ENCODE measurements at places on chromosomes 4 and X.
A peak's percentile ranks its signal among the peaks of the same experiment; 100 is the strongest.

DNA sequence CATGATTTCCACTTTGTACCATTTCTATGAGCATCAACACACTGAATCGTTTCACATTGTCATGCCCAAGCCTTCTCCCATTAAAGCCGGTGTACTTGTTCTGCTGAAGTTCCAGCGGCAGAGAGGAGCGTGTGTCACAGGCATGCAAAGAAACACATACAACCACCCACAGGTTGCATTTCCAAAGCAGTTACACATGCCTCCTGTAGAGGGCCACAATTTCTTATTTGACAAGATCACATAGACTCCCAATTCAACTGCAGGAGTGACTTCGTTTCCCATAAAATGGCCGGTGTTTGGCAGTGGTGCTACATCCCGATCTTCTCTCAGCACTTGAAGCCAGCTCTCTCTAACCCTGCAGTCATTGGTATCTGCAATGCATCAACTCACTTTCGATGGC lies 992.6 kb downstream of the NLGN4X start:
- no peak for DNase-seq

DNA sequence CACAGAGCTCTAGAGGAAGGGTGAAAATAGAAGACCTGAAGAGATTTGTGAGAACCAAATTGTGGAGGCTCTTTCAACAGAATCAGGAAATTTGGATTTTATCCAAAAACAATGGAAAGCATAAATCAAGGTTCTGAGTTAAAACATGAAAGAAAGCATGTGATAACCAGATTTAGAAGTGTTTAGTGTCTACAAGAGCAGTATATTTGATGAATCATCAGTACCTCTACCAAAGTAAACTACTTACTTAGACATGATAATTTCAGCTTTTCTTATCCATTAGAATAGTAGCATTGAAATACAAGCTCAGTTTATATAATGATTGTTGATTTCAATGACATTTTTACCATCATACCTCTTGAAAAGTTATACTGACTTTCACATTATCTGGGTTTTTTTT lies 25.9 kb upstream of the INTU start:
- DNase-seq = no peak

- DNase-seq = peak; percentile 75
Observed at GRCh38 chr4:159103384-159103990, 608 bp downstream of the RAPGEF2 start.

- no peak for DNase-seq
Observed at GRCh38 chrX:39456894-39457604, 640.7 kb downstream of the BCOR start.

DNA sequence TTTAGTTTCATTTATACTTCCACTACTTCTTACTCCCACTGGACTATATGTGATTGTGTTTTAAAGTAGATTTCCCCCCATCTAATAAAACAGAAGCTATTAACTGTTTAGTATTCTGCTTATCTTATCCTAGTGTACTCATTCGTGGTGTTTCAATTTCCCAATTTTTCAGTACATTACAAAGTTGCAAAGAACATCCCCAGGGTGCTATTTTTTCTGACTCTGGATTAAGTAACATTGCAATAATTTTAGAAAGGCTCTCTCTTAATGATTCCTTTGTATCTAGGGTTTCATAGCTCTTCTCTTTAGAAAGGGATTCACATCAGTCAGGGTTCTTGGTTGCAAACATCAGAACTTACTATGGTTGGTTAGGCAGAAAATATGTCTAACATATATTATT lies 317.9 kb upstream of the DIPK2B start:
- no peak for DNase-seq

DNA sequence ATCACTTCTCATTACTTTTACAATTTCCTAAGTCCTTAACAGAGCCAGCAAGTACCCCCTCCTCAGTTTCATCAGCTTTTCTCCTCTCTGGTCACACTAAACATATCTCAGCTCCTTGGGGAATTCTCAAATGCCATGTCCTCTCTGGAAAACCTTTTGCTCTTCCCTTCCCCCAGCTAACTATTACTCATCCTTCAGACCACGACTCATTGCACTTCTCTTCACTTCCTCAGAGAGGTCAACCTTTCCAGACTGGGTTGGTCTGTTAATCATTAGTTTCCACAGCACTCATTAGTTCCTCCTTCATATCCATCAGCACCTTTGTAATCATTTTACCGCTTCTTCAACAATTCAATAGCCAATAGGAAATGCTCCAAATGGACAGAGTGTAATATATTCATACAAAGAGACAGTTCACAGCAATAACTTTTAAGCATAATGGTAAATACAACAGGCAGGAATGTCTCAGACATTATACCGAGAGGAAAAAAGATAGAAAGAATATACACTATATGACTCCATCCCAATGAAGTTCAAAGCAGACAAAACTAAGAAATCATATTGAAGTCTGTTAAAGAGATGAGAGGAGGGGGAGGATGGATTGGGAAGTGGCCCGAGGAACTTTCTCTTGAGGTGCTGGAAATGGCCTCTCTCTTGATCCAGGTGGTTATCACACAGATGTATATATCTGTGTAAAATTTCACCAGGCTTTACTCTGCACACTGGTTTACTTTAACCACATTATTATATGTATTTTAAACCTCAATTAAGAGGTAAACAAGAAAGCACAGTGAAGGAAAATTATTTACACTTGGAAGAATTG lies 39.6 kb downstream of the DDX60L start:
- DNase-seq = peak; percentile 9
